RWPE2 (cell line): ENCODE measurements at places on chromosomes 11 and 22.
A peak's percentile ranks its signal among the peaks of the same experiment; 100 is the strongest.

GRCh38 chr22:40204321-40205116 is 26.8 kb downstream of the TNRC6B start:
- no peak for DNase-seq

GRCh38 chr11:37442576-37442975 is 844.5 kb upstream of the RAG2 start:
- DNase-seq: no peak

- DNase-seq: no peak
Observed at GRCh38 chr22:22151308-22151707, 93.3 kb upstream of the VPREB1 start.

- no peak for DNase-seq
Observed at GRCh38 chr11:45450189-45450588, 164.0 kb upstream of the SYT13 start.

DNA sequence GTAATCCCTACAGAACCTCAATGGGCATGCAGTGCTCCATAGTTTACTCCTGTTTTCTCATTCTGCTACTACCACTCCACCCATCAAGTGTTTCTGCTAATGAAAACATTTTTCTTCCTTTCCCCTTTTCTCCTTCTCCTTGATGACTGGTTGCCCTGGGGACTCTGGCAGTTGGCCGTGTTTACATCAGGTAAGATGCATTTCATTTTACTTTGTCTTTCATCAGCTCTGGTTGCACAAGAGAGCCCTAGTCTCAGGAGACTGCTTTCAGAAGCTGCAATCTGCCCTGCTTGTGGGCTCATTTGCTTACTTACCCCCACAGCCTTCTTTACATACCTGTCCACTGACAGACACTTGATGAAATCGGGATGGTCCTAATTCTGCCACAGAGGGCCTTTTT is 19.6 kb upstream of the LIMK2 start:
- DNase-seq: no peak

DNA sequence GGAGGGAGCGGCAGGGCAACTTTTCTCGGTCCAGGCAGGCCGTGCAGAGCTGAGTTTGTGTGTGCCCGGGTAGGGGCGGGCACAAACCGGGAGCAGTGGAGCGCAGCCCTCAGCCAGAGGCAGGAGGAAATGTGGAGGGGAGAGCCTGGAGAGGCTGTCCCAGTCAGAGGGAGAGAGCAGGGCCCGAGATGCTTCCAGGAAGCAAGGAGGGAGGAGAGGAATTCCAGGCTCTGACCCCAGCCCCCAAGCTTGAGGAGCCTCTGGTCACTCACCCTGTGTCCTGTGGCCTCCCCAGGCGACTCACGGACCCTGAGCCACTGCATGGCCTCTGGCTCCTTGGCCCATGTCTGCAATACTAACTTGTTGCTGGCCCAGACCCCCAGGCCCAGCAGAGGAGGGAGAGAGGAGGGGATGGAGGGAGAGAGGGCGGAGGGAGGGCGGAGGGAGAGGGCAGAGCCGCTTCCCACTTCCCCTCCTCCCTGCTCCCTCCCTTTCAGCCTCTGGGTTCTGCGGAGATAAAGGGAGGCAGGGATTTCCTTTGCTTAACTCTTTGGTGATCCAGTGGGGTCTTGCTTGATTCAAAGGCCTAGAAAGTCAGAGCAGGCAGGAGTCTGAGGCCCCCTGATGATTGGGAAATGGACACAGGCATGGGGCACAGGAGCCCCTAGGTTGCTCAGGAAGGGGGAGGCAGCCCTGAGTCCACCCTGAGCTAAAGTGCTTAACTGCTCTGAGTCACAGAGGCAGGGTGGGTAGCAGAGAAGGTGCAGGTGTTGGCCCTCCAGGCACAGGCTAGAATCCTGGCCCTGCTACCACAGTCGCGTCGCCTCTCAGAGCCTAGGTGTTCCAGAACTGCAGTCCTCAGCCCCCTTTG is at the start of gene C1QTNF6:
Gene C1QTNF6 (minus strand): TSS at position 357 of the 871 bp plus-strand sequence. CDS start 34 bp downstream, at position 323.
- peak; percentile 73 for DNase-seq

DNA sequence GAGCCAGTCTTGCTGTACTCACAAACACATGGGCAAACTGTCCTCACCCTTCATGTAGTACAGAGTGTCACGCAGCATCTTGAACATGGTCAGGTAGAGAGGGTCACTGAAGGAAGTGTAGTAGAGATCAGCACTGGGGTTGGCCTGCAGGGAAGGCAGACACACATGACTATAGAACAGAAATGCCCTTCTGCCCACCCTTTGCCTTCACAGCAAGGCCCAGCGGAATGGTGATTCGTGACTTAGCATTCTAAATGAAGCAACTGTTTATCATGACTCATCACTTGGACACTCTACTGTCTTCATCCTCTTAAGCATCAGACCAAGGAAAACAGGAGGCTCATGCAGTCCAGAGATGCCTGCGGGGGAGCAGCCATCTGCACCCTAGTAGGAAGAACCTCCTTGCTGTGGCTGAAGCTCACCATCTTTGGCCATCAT is 33.4 kb downstream of the SERPIND1 start:
- DNase-seq: no peak
